MV-4-11 (cell line): ENCODE measurements at places on chromosomes 16 and 17.

GRCh38 chr17:42193969-42194899, at the start of gene GHDC:
Gene GHDC (minus strand): TSS chr17:42194494. CDS start chr17:42193581, 913 bp downstream.
- DNase-seq = peak; percentile 84

DNA sequence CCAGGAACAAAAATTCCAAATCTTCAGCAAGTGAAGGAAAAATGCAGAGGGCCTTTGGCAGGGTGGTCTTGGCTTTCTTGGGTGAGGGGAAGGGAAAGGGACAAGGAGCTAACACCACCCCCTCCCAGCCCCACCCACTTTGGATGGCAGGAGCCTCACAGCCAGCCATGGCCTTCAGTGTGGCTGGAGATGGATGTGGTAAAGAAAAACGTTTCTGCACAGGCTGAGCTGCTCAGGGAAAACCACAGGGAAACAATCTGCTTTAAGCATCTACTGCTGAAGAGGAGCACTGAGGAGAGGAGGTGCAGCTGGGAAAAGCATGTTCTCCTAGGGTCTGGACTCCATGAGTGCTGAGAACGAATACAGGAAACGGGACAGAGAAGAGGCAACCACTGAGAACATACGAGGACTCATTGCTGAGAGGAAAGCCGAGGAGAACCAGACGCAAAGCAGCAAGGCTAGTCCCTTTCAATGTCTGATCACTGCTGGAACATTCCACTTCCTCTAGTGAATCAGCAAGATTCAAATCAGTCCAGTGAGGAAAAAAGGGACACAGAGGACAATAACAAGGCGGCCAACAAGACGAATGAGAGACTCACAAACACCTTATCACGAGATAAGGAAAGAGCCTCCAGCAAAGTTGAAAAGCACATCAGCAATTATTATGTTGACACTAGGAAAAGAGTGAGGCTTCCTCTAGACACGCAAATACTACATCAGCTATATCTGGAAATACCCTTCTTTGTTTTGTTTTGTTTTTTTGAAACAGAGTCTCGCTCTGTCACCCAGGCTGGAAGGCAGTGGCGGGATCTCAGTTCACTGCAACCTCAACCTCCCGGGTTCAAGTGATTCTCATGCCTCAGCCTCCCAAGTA, 41.7 kb downstream of the ZZEF1 start:
- DNase-seq = no peak

GRCh38 chr16:81293909-81294802, 20.6 kb upstream of the GAN start:
- DNase-seq = no peak

GRCh38 chr17:732067-732901, at the start of gene TLCD3A:
Gene TLCD3A (plus strand): TSS chr17:732596. CDS start chr17:732648, 52 bp downstream.
- DNase-seq = no peak
